ENCODE measurements at places on chromosomes 1 and 21.
A peak's percentile ranks its signal among the peaks of the same experiment; 100 is the strongest.

- no peak for DNase-seq
Observed at GRCh38 chr1:55870106-55870505, 654.9 kb upstream of the USP24 start.

GRCh38 chr1:39485046-39485803, 6.2 kb upstream of the BMP8A start:
- no peak for DNase-seq

DNA sequence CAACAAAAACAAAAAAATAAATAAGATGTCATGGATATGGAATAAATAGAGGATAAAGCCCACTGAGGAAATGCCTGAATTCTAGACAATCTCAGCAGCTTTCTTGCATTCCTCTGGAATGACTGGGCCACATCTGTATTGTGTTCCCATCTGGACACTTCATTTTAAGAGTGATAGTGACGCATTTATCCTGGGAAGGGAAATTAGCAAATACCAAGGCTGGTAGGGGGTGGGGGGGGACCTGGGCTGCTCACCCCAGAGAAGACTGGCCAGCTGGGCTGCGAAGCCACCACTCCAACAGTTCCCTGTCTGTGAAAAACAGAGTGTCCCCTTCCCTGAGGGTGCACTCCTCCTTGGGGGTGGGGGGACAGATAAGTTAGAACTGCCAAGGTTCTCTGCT, 106.3 kb downstream of the HIVEP3 start:
- no peak for DNase-seq

GRCh38 chr1:48977273-48977672, 200.6 kb upstream of the BEND5 start:
- DNase-seq = no peak

DNA sequence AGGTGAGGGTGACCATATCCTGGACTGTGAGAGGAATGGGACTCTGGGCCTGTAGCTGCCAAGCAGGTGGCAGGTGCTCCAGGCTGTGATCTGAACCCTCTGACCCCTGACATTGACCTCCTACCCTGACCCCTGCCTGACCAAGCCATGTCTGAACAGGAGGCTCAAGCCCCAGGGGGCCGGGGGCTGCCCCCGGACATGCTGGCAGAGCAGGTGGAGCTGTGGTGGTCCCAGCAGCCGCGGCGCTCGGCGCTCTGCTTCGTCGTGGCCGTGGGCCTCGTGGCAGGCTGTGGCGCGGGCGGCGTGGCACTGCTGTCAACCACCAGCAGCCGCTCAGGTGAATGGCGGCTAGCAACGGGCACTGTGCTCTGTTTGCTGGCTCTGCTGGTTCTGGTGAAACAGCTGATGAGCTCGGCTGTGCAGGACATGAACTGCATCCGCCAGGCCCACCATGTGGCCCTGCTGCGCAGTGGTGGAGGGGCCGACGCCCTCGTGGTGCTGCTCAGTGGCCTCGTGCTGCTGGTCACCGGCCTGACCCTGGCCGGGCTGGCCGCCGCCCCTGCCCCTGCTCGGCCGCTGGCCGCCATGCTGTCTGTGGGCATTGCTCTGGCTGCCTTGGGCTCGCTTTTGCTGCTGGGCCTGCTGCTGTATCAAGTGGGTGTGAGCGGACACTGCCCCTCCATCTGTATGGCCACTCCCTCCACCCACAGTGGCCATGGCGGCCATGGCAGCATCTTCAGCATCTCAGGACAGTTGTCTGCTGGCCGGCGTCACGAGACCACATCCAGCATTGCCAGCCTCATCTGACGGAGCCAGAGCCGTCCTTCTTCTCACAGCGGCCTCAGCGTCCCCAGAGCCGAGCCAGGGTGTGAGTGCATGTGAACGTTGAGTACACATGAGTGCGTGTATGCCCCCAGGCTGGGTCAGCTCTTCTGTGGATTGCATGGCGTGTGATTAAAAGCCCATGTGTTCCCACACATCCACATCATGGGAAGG, 3.1 kb downstream of the TMEM125 start:
- no peak for DNase-seq

DNA sequence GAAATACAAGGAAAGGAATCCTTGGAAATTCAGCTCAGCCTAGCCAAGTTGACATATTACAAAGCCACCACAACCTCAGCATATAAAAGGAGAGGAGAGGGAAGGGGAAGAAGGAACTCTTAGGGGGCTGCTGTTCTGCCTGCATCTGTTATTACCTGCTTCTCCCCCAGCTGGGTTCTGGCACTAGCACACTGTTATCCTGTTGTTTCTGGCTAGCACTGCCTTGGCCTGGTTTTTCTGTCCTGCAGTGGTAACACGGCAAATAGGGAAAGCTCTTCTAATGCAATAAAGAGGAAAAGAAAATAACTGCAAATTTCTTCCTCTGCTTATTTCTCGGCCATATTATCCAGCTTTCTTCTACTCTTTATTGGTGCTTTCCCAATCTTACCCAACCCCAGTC, 16.5 kb upstream of the VCAM1 start:
- DNase-seq = no peak

DNA sequence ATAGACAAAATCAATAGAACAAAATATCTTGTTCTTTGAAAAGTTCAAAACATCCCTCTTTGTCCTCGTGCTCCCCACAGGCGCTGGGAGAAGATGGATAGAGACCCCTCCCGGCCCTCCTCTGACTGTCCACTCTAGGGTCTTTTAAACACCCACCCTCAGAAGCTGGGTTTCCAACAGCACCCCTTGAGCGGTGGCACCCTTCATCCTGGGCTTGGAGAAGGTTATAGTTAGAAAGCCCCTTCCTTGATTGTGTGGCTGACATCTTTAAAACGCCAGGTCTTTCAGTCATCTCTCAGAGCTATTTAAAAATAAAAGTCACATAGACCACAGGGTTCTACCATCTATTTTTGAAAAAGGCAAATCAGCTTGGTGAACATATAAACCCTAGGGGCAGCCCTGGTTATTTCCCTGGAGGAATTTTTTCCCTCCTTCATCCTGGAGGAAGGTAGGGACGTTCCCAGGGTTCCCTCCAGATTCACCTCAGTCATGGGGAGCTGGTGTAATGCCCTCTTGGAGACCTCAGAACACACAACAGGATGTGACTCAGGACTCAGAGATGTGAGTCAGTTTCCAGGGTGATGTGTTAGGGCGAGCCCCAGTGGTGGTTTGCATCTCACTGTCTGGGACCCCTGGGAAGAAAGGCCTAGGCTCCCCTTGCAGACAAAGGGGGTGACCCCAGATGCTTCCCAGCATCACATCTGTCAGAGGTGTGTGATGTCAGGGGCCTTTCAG, 138.5 kb downstream of the CLIC6 start:
- DNase-seq = peak; percentile 32

DNA sequence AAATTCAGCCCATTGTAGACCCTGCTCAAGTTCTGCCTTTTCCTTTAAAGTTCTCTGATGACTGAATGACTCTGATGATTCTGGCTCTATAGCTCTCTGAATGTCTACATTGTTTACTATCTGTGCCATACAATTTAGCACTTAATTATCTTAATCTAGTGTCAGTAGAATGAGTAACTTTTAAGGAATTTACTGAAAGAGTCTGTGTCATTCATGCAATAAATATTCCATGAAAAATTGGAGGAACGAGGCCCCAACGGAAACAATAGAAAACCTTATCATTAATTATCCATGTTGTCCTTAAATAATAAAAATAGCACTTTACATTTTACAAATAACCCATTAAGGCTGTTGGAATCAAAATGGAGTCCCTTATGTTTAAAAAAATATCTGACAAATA, 77.8 kb downstream of the SLC44A5 start:
- no peak for DNase-seq

GRCh38 chr1:234114648-234115307, 210.3 kb downstream of the SLC35F3 start:
- DNase-seq = no peak

DNA sequence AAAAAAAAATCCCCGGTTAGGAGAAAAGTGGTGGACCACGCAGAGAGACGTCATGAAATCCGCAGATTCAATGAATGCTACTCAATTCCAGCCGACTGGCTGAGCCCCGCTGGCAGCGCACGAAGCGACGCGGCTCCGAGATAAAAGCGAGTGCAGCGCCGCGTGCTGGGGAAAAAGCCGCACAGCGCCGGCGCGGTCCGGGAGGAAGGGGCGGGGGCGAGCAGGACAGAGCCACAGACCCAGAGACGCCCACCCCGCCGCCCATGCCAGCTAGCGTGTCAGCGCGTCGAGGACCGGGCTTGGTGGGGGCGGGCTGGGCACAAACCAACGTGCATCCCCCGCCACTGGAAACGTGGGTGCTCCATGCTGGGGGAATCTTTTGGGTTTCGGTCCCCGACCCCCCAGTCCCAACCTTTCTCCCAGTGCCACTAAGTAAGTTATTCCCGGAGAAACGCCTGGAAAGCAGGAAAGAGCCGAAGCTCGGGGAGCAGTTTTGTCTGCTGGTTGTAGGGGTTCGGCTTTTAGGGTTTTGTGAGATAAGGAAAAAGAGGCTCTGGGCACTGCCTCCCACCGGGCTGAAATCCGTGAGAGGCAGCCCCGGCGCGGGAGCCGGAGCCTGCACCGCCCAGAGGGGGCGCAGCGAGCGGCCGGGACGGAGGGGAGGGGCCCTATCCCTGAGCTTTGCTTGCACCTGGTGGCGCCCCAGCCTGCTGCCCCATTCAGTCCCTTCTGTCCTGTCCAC, at the start of gene KCNJ6:
TSS of gene KCNJ6 (minus strand) at position 148 of the 742 bp plus-strand sequence. CDS start 75,775 bp downstream, outside the sequence.
- DNase-seq = no peak

- no peak for DNase-seq
Observed at GRCh38 chr1:208201229-208201628, 43.0 kb downstream of the PLXNA2 start.

DNA sequence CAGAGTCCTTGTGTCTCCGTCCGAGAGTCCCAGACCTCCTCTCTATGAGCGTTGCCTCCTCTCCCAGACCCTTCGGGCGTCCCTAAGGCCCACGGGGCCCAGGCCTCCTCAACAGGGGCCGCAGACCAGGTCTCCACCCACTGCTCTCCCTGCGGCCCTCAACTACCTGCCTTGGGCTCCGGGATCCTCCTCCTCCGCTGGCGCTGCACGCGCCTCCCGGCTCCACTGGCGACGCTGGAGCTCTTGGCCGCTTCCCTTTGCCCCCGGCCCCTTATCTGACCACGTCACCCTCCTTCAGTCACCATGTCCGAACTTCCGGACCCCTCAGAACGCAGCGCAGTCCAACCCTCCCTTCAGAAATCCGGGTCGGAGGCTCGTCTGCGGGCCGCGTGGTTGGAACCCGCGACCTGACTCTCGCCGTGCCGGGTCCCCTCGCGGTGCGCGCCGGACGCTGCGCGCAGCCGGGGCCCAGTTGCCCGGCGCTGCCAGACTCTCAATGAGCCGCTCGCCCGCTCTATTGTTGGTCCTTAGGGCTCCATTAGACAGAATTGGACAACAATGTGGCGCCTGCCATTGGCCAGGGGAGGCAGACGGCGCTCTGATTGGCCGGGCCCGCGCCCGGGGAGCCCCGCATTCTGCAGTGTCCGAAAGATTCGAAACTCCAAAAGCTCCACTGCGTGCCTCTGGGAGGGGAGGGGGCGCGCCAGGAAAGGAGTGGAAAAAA, at the start of gene DMRTA2:
TSS of gene DMRTA2 (minus strand) at position 498 of the 724 bp plus-strand sequence. CDS start 1,907 bp downstream, outside the sequence.
- DNase-seq = no peak

DNA sequence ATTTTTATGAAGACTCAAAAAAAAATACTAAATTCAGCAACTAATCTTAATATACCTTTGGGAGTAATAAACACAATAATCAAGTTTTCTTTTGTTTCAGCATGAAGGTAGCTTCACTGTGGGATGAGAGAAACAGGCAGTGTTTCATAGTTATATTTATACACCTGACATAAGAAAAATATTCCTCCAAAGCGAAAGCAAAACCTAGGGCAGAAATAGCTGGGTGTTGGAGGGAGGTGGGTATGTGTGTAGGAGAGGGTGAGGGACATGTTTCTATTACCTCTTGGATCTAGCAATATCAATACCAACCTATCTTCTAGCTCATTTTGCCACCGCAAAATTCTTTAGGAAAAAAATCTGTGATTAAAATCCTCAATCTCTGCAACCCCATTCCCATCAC, 24.9 kb upstream of the MAN1A2 start:
- DNase-seq = no peak

GRCh38 chr1:215637041-215637573, 70.0 kb downstream of the KCTD3 start:
- DNase-seq = no peak

GRCh38 chr1:154941333-154942013, 5.0 kb upstream of the PMVK start:
- no peak for DNase-seq

DNA sequence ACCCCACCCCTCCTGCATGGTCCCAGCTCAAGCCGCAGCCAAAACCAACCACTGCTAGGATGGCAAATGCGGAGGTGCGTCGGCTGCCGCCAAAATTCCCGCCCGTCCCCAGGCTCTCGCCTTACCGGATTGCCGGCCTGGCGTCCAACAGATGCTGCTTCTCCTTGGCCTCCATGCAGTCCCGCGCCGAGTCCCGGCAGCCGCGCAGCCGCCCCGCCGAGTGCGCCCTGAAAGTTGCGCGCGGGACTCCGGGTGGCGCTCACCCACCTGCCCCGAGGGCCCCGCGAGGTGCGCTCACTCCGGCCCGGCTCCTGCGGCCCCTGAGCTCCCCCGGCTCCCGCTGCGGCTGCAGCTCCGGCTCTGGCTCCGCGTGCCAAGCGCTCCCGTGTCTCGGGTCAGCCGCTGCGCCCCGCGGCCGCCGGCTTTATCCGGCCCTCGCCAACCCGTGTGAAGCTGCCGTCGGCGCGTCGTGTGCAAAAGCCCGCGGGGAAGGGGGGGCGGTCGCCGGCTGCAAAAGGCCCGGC, at the start of gene SLC30A2:
TSS of gene SLC30A2 (minus strand) at position 397 of the 524 bp plus-strand sequence. CDS start at position 175, 222 bp downstream.
- DNase-seq = no peak

DNA sequence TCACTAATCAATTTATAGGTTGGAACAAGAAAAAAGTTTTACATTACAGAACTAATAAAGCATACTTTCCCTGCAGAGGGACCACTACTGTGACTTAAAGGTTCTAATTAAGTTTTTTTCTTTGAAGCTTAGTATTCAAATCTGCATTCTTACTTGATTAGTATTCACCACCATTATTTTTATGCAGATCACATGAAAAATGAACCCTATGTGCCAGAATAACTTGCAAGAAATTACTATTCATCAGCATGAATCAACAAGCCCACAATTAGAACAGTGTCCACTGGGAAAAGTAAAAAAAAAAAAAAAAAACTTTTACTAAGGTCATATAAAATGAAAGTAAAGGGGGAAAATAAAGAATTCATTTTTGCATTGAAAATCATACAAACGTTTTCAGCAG, 90.8 kb downstream of the SMYD3 start:
- DNase-seq = no peak

DNA sequence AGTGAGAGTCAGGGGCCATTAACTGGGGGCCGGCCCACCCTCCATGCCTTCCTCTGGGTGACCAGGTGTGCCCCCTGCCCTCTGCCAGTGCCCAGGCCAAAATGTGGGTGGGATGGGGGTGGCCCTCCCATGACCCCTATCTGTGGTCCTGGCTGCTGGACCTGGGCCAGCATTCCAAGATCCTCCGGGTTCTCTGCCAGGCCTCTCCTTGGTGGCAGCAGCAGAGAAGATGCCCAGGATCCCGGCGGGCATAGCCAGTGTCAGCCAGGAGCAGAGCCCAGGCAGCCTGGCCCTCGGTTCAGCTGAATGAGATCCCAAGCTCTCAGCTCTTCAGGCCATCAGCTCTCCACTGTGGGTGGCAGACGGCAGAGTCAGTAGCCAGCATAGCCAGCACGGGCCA, 31.3 kb upstream of the ACTRT2 start:
- DNase-seq = no peak

Measured in activated T-helper 1 cell treated with Interleukin-2 at 50 U/mL for 16 hours (primary cell).